Activated T-helper 1 cell treated with Interleukin-2 at 50 U/mL for 16 hours (primary cell): ENCODE measurements at places on chromosomes 5 and 9.

DNA sequence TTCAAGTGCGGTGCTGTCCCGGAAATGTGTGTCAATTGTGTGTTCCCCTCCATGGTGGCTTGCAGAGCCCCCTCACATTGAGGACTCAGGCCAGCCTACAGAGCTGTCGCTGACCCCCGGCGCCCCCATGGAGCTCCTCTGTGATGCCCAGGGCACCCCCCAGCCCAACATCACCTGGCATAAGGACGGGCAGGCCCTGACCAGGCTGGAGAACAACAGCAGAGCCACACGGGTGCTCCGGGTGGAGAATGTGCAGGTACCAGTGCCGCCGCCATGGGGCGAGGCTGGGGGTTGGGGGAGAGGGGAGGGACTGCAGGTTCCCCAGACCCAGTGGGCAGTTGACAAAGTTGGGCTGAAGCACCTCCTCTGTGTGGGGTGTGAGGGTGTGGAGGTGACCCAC lies 50.4 kb upstream of the ASS1 start:
- no peak for DNase-seq

- DNase-seq, result no peak
Measured at GRCh38 chr5:68458416-68459021, 243.0 kb downstream of the PIK3R1 start.

DNA sequence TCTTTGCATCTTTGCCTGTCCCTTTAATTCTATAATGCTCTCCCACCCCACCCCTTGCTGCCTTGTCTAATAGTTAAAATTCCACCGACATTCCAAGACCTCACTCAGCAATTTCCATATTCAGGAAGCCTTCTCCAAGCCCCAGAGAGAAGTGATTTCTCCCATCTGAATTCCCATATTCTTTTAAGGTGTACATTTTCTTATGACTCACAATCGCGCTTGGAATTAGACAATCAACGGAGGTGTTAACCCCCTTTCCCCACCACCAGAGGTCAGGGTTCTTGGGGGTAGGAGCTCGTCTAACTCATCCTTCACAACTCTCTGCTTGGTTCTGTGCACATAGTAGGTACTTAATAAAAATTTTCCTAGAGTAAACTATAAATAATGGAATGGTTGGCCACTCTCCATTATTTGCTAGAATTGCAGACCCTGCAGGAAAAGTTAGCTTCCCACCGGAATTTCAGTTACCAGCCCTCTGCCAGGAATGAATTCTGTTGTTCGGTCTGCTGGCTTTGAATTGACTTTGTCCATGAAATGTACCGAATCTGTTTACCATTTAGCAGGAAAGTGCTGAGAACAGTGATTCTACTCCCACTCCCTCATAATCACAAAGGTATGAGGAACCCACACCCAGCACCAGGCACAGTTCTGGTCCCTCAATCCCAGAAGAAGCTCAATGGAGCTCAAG lies 5.0 kb downstream of the KCNIP1 start:
- DNase-seq, result no peak

GRCh38 chr9:92183449-92183848 lies 68.2 kb upstream of the SPTLC1 start:
- no peak for DNase-seq

DNA sequence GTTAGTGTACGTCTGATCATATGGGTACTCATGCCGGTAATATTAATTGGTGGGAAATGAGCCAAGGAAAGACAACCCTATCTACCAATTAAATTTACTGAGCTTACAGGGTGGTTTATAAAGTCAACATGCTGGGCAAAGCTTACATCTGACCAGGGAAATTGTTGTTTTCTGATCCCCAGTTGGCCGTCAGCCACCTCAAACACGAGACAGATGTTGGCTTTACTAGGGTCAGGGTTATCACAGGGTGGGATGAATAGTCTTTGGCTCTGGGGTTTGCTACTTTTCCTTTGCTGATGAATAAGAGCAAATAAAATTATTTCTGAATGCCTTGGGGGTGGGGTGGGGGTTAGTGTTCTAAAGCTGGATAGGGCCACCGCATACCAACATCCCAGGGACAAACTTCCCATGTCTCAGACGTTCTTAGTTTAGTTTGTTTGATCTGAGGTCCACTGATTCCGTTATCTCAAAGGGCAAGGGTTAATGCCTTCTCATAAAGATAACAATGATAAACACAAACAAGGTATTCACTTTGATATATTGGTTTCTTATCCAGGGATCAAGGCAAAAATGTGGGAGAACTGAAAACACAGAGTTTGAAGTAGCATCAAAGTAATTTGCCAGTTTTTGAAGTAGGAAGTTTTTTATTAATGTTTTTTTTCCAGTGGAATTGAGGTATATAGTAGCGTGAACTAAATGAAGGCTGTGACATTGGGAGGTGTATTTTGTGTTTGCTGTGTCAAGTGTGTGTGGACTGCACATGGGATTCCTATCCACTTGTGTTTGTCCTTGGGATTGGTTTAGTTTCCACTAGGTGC lies 109.1 kb upstream of the RPS23 start:
- no peak for DNase-seq
